Type B pancreatic cell (in vitro differentiated cells): ENCODE measurements at places on chromosomes 5 and 9.

DNA sequence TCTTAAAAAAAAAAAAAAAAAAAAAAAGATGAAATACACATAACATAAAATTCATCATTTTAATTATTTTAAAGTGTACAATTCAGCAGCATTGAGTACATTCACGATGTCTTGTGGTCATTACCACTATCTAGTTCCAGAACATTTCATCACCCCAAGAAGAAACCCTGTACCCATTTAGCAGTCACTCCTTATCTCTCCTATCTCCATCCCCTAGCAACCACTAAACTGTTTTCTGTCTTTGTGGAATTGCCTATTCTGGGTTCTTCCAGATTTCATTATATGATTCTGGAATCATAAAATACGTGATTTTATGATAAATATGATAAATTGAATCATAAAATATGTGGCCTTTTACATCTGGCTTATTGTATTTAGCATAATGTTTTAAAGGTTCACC lies 8.9 kb upstream of the HMCN2 start:
- DNase-seq, result no peak

DNA sequence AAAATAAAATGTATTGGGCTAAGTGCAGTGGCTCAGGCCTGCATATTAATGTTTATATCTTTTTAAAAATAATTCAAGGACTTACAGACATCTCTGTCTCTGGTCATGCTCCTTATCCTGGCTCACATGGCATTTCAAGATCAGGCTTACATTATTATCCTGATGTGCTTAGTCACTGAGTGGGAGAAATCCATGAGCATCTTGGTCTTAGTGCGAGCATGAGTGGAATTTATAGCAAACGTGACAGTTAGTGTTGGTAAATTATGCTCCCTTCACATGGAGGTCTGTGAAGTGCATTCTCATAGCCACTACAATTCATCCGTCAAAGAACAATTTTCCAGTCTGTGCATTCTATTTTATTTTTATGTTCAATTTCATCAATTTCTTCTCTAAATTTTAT lies 237.8 kb upstream of the EDIL3 start:
- no peak for DNase-seq

DNA sequence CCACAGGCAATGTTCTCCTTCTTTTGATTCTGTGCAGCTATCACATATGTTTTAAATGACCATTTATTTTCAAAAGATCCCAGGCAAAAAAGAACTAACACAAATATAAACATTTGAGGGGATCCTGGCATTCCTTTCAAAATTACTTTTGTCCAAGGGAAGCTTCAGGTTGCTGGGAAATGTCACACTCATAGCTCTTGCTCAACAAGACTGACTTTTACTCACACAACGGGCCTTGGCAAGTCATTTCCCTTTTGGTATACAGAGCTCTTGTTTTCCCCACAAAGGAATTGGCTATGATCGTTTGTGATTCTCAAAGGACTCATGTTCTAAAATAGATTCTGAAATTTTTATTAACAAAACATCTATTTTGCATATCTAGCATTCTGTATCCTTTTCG lies 4.5 kb upstream of the PALM2AKAP2 start:
- DNase-seq, result no peak

- DNase-seq, result no peak
Observed at GRCh38 chr9:128685636-128686489, 3.2 kb upstream of the SET start.

DNA sequence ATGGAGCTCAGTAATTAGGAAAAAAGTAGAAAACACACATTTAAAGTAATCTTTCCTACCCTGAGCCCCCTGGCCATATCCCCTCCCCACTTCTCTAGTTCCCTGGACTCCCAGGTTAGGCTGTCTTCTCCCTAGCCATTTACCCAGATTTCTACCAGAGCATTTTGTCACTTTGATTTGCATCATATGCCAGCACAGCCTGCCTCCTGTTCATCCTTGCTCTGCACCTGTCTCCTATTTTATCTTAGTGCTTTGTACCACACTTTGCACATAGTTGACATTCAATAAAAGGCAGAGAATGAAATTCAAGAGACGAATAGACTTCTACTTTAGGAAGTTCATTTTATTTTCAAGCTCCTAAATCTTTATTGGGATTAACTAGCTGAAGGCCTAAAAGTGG lies 344.5 kb downstream of the EBF1 start:
- no peak for DNase-seq

DNA sequence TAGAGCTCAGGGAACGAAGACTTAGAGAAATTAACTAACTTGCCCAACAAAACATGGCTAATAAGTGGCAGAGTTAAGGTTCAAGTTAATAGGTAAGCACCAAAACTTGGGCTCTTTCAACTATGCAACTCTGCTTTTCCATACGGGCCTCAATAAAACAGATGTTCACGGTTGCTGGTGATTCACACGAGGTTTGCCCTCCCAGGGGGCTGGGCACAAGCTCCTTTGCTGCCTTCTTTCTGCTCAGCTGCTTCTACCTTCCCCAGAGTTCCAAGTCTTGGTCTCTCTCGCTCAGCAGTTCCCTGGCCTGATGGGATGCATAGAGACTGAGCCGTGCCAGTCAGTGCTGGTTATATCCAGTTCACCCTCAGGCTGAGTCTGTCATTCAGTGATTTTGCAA lies 217.9 kb downstream of the SREK1 start:
- peak; percentile 24 for DNase-seq

- DNase-seq, result no peak
Observed at GRCh38 chr5:155908543-155908942, 418.4 kb upstream of the SGCD start.

- DNase-seq, result no peak
Observed at GRCh38 chr5:175286981-175287380, 157.0 kb downstream of the DRD1 start.

DNA sequence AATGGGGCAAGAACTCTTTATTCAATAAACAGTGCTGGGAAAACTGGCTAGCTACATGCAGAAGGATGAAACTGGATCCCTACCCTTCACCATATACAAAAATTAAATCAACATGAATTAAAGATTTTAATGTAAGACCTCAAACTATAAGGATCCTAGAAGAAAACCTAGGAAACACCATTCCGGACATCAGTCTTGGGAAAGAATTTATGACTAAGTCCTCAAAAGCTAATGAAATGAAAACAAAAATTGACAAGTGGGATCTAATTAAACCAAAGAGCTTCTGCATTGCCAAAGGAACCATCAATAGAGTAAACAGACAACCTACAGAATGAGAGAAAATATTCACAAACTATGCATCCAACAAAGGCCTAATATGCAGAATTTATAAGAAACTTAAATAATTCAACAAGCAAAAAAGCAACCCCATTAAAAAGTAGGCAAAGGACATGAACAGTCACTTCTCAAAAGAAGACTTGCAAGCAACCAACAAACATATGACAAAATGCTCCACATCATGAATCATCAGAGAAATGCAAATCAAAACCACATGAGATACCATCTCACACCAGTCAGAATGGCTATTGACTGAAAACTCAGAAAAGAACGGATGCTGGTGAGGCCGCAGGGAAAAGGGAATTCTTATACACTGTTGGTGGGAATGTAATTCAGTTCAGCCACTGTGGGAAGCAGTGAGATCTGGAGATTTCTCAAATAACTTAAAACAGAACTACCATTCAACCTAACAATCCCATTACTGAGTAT lies 104.3 kb upstream of the MAP3K1 start:
- no peak for DNase-seq

- peak; percentile 76 for DNase-seq
Observed at GRCh38 chr5:109690242-109690974, 681 bp downstream of the MAN2A1 start.

- no peak for DNase-seq
Observed at GRCh38 chr9:136685790-136686533, 1.3 kb downstream of the AGPAT2 start.

- no peak for DNase-seq
Observed at GRCh38 chr9:75071530-75072122, 16.3 kb downstream of the NMRK1 start.

DNA sequence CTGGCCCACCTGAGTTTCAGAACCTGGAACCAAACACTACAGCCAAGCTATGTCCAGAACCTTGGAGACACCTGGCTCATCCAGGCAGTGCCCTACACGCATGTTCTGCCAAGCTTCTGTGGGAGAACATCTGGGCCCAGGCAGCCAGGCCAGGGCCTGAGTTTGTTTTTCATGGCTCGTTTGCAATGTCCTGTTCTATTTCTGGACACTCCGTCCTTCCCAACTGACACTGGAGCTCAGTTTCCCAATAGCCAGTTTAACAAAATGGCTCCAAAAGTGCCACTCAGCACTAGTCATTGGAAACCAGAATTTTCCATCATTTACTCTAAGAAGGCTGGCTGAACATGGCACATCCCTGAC lies 38.6 kb downstream of the SH3RF2 start:
- no peak for DNase-seq

DNA sequence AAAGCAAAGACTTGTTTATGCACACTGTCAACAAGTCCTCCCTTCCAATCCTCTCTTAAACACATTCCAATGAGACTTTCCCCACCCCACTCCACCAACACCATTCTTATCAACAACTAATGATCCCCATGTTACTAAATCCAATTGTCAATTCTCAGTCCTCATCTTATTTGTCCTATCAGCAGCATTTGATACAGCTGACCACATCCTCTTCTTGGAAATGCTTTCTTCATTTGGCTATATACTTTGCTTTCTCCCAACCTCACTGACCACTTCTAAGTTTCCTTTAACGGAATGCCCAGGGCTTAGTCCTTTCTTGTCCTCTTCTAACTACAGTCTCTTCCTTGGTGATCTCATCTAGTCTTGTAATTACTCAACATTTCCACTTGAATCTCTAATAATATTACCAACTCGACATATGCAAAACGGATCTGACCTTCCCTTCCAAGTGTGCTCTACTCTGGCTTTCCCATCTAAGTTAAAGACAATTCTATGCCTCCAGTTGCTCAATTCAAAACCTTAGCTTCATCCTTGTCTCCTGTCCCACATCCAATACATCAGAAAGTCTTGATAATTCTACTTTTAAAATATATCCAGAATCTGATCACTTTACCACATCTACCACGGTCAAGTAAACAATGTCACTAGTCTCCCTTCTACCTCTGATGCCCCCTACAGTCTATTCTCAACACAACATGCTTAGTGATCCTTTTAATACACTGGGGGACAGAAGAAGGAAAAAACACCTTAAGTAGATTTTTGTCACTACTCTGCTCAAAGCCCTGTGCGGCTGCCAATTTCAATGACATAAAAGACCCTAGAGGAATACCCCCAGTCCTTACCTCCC lies 25.5 kb downstream of the AGTPBP1 start:
- no peak for DNase-seq

- DNase-seq, result no peak
Observed at GRCh38 chr5:40030661-40031060, 605.9 kb upstream of the DAB2 start.

GRCh38 chr9:98318041-98318790 lies 62.8 kb upstream of the TBC1D2 start:
- no peak for DNase-seq

DNA sequence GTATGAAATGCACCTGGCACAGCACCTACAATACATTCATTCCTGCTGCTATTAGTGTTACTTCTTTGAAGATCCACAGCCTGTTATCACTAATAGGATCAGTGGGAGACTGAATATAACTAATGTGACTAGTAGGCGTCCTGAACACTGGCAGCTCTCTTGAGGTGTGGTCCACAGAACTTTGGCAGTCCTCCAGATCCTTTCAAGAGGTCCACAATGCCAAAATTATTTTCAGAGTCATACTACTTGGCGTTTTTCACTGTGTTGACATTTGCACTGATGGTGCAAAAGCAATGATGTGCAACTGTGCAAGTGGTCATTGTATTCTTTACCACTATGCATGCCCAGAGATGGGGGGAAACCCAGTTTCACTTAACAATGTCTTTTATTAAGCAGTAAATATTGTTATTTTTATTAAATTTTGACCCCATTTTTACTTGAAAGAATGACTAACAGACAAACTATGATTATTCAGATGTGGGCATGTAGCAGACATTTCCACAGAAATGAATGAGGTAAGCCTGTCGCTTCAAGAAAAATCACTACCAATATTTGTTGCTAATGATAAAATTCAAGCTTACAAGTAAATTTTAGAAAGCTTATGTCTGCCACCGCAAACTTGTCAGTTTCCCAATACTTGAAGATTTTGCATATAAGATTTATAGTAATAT lies 48.9 kb downstream of the ADRB2 start:
- no peak for DNase-seq

GRCh38 chr5:108687595-108688200 lies 60.0 kb upstream of the FER start:
- no peak for DNase-seq

DNA sequence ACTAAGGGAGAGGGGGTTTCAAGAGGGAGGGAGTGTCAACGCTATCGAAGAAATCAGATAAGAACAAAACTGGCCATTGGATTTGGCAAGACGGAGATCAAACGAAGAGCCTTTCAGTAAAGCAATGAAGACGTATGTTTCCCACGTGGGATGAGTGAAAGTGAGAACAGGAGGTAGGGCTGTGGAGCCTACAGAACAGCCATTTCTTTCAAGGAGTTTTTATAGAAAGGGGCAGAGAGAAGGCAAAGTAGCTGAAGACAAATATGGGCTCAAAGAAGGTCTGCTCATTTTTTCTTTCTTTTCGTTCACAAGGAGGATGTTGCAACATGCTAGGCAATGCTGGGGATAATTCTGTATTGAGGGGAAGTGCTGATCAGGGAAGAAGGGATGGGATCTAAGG lies 98.3 kb downstream of the SUSD1 start:
- no peak for DNase-seq

DNA sequence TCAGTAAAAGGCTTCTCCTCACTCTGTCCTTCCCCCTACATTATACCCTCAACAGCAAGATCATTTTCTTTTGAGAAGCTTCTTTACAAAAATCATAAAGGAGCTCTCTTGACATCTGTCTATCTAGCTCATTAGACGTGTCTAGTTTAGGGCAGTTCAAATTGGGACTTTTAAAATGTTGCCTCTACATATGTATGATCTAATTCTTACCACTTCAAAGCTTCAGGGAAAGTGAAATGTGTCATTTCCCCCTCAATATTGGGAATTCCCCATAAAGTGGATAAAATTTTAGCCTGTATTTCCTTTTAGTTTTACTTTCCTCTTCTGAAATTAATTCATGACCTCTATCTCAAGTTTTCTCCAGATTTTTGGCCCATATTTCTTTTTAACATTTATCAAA lies 323.7 kb downstream of the ARRDC3 start:
- DNase-seq, result no peak

DNA sequence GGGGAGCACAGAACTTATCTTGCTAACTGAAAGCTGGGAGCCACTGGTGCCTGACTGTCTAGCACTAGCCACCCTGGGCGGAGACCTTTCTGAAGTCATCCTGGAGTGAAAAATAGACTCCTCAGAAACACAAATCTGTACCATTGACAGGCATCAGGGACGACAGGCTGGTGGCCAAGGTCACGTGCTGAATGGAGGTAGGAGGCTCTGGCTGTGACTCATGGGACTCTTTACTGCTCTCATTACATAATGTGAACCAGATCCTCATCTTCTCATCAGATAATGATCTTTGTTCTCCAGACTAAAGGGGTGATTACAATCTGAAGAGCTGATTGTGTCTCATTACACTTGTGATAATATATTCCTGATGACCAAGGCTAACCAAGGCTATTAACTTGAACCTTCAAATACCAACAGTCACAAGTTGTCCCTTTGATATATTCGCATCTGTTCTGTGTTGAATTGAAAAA lies 91.8 kb downstream of the SEMA5A start:
- DNase-seq, result no peak

- DNase-seq, result no peak
Observed at GRCh38 chr5:96609369-96609768, 52.8 kb upstream of the CAST start.
